ENCODE measurements at places on chromosomes 12 and 14.

- DNase-seq = no peak
Observed at GRCh38 chr14:91870001-91870400, 2.7 kb upstream of the TC2N start.

DNA sequence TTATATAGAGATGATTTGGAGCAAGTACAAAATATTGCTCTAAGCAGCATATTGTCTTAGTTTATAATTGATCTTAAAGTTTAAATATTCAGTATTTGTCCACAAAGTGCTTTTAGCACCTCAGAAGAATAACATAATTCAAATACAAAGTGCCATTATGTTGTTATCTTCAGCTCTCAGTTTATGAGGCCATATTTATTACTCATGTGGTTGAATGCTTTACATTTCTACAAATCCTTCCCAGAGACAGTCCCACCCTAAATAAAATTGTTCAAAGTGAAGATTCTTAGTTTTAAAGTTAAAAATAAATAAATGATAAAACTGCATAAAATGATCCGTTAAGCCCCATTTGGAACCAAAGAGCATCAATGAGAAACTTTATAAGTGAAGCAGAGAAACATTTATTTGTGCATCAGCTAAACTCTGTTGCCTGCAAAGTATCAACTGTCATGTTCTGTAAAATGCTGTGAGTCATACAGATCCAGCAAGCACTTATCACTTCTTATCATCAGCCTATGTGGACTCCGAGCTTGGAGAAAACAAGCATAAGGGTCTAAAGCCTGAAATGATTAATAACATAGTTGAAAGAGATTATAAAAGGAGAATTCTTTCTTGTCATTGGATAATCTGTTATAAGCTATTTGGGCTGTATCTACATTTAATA lies 218.9 kb downstream of the ADAMTS20 start:
- no peak for DNase-seq

- no peak for DNase-seq
Observed at GRCh38 chr14:22526744-22527143, 62.3 kb downstream of the DAD1 start.

- DNase-seq = no peak
Observed at GRCh38 chr12:131038961-131039950, 85.5 kb downstream of the ADGRD1 start.

DNA sequence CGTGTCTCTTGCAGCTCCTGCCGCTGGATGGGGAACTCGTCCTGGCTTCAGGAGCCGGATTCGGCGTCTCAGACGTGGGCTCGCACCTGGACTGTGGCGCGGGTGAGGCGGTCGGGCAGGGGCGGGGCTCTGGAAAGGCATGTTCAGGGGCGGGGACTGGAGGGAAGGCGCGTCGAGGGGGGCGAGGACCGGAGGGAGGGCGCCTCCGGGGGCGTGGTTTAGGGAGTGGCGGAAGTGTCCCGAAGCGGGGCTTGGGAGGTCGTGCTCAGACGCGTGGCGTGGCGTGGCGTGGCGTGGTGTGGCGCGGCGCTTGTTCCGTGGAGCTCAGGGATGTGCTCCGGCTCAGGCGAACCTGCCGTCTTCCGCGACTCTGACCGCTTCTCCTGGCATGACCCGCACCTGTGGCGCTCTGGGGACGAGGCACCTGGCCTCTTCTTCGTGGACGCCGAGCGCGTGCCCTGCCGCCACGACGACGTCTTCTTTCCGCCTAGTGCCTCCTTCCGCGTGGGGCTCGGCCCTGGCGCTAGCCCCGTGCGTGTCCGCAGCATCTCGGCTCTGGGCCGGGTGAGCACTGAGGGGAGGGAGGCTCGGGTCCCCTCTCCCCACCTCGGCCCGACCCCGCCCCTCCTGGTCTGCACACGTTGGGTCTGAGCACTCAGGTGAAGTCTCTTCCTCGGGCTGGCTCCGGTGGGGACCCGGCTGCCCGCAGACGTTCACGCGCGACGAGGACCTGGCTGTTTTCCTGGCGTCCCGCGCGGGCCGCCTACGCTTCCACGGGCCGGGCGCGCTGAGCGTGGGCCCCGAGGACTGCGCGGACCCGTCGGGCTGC lies 6.2 kb downstream of the AMN start:
- DNase-seq = peak; percentile 27

DNA sequence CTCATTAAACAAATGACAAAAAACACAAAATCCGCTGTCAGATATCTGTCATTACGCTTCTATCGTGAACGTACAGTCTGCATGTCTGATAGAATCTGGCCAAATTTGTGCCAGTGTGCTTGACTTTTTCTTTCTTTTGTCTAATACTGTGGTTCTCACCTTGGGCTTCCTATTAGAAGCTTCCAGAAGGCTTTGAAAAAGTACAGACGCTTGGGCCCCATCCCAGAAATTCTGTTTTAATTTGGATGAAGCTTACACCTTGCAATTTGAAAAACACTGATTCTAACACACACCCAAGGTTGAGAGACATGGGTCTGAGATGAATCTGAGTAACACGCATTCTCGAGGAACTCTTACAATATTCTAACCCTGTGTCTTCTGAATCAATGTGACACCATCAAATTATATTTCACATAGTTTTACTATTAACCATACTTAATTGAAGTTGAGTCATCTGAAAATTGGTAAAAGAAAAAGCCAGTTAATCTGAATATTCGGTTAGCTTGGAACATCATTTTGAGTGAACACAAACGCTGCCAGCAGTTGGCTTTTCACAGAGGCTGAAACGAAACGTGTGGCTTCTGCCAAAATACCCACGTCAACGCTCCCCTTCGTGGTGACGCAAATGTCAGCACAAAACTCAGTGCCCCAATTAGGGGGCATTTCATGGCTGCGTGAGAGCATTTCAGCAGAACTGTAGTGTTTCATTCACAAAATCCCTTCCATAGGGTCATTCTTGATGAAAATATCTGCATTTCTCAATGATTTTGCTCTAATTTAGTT lies 420.5 kb downstream of the TMEM132D start:
- no peak for DNase-seq

- DNase-seq = no peak
Observed at GRCh38 chr14:23047034-23047634, 5.1 kb downstream of the PSMB11 start.

DNA sequence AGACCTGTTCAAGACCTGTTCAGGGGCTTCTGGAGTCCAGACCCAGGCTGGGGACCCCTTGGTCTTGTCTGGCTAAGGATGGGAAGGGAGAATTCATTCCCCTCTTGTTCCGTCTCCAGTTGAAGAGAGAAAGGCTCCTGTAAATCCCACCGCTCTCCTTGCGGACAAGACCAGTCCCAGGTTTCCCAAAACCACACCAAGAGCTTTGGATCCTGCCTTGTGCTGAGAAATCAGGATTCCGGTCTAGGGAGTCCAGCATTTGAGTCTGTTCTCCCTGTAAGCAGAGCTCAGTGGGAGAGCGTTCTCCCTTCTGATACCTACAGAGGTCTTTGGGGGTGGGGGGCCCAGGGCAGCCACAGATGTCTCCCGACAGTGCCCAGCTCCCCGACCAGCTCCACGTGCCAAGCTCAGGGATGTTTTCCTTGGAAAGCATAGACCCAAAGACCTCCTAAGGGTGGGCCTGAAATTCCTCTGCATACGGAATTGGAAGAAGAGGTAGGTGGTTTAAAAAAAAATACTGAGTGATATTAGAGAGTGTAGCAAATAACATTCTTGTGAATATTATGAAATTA lies 1.9 kb downstream of the HOXC13 start:
- no peak for DNase-seq

- DNase-seq = no peak
Observed at GRCh38 chr14:33657476-33657875, 293.4 kb downstream of the EGLN3 start.

DNA sequence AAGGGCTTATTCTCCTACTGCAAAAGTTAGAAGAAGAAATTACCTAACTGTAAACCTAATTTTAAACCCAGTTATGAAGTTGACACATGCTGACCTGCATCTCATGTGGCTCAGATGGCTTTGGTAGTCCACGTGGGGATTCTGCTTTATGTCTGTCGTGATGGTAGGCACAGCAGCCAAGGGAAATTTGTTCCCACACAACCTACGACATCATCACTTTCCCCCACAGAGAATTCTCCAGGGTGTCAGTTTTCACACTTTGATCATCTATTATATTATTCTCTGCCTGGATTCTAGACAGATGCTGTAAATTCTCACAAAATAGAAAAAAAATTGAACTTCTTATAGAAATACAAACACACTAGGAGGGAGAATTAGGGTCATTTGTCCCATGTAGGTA lies 70.6 kb downstream of the PTHLH start:
- no peak for DNase-seq

DNA sequence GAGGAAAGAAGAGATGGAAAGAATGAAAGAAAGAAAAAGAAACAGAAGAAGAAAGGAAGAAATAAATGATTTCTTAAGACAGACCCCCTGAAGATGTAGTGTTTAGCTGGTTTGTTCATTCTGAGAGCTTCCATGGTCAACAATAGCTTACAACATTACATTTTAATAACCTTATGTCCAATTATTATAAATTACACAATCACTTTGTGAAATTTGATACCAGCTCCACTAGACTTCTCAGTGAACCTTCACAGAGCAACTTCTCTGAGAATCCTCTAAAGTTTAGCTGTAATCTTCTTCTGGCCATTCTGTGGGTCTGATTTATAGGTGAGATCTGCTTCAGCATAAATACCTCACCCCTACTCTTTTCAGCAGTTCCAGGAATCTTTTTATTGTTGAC lies 27.9 kb downstream of the SIX1 start:
- DNase-seq = no peak

DNA sequence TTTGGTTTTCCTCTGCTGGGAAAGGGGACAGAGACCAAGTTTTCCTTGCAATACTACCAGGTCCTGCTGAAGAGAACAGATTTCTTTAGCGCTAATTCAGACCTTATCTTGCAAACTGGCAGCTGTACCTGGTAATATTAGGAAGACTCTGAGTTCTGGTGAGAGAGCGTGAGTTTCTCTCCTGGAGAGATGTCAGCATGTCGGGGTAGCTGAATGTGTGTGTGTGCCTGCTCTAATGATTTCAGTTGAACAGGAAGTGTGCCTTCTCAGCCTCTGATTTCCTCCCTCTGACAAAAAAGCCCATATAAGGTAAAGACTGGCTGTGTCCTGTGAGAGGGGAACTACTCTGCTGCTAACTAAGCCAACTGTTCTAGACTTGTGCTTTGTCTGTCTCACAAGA lies 10.3 kb upstream of the ERP27 start:
- DNase-seq = no peak

DNA sequence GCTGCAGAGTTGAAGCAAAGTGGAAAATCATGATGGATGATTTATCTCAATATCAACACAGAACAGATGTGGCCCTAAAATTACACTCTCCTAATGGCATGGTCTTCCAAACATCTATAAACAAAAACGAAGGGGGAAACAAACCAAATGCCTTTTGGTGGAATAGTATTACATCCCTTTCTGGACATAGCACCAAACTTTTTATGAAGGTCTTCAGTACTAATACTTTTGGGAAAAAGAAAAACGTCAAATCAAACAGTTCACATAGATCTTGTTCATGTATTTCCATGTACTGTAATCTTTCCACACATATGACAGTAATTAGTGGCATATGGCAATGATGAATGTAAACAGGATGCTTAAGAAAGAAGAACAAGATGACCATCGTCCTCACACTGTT lies 22.9 kb upstream of the ANAPC7 start:
- no peak for DNase-seq

GRCh38 chr12:47808050-47808449 lies 11.7 kb downstream of the HDAC7 start:
- peak; percentile 70 for DNase-seq

GRCh38 chr14:20632831-20633691 lies 8.4 kb downstream of the OR6S1 start:
- DNase-seq = peak; percentile 70

DNA sequence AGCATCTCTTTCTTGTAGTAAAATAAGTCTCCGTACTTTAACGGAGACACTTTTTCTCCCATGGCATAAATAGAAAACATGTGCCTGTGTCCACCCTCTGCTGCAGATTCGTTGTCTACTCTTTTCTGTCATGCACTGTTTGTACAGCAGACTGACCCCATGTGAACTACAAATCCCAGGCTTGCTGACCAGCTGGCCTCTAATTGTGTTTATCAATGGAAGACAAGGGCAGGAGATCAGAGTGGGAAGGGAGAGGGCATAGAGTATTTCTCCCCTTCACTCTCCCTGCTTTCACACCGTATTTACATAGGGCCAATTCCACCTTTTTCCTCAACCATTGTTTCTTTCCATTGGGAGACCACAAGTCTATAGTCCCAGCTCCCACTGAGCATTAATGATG lies 31.0 kb upstream of the TMTC2 start:
- DNase-seq = no peak
